ENCODE measurements at places on chromosomes 5 and 9.

DNA sequence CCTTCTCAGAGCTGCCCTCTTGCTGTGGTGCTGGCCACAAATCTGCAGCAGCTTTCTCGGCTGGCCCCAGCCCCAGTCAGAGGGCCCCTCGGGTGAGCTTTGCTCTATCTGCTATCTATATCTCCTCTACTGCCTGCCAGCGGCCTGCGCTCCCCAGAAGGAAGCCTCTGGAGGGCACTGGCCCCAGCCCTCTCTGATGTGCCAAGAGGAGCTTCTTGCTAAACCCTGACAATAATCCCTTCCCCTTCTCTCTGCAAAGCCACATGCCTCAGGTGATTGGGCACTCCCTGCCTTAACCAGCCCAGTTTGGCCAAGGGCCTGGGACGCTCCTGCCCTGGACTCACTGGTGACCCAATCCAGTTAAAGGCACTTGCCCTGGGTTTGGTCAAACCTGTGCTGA, 42.7 kb downstream of the CAMK2A start:
- no peak for DNase-seq

DNA sequence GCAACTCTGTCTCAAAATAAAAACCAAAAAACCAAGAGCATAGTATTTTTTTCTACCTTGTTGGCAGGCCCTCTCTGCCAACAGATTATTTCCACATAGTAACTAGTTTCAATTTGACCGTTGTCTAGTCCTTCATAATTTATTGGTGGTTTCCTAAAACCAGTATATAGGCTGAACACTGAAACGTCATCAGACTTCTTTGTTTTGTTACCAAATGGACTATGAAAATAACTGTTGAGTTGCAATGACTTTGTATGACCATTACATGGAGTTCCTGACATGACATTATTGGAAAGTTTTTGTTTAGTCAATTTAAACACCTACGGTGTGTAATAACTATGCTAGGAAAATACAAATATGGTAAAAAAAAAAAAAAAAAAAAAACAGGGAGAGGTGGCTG, 1.7 kb downstream of the AGGF1 start:
- no peak for DNase-seq

DNA sequence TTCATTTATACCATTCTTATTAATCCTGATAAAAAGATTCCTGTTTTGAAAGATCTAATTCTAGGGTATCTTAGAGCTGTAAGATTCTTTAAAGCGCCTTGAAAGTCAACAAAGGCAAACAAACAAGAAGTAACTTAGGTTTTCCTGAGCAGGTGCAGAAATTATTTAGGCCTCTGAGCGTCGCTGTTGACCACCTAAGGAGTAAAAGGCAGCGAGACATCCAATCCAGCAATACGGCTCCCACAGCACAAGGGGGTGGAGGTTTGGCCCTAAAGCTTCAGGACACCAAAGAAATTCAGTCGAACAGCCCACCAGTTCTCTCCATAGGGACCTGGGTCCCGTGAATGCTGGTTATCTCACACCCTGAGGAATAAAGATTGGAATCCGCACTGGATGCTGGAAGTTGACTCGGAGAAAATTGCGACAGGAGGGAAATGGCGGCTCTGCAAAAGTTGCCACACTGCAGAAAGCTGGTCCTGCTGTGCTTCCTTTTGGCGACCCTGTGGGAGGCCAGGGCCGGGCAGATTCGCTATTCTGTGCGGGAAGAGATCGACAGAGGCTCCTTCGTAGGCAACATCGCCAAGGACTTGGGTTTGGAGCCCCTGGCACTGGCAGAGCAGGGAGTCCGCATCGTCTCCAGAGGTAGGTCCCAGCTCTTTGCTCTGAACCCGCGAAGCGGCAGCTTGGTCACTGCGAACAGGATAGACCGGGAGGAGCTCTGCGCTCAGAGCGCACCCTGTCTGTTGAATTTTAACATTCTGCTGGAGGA, at the start of gene PCDHGA2:
Gene PCDHGA2, plus strand, starts transcription at position 223 of the 769 bp plus-strand sequence.
- DNase-seq, result no peak

DNA sequence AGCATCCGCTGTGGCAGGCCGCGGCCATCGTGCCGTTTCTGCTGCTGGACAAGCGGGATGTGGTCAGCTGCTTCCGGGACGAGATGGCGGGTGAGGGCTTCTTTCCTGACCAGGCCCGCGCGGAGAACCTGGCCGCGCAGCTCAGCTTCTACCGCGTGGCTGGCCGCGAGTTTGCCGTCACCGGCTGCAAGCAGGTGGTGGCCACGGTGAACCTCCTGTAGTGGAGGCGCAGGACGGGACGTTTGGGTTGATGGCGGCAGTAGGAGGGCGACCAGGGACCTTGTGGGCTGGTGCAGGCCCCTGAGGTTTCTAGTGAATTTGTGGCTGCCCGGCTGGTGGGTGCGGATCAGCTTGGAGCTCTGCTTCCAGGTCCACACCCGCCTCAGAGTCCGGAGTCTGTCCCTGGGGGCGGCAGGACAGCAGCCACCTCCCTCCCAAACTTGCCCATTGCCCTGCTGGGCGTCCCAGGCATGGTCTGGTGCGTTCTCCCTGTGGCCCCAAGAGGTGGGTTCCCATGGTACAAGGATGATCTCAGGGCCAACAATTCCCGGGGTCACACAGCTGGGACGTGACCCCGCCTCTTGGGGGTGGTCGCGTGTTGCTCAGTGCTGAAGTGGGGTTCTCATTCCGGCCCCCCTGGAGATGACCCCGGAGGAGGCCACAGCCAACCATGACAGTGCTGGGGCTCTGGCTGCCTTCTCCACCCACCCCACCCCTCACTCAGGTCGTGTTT, 2.4 kb downstream of the TOR4A start:
- no peak for DNase-seq

DNA sequence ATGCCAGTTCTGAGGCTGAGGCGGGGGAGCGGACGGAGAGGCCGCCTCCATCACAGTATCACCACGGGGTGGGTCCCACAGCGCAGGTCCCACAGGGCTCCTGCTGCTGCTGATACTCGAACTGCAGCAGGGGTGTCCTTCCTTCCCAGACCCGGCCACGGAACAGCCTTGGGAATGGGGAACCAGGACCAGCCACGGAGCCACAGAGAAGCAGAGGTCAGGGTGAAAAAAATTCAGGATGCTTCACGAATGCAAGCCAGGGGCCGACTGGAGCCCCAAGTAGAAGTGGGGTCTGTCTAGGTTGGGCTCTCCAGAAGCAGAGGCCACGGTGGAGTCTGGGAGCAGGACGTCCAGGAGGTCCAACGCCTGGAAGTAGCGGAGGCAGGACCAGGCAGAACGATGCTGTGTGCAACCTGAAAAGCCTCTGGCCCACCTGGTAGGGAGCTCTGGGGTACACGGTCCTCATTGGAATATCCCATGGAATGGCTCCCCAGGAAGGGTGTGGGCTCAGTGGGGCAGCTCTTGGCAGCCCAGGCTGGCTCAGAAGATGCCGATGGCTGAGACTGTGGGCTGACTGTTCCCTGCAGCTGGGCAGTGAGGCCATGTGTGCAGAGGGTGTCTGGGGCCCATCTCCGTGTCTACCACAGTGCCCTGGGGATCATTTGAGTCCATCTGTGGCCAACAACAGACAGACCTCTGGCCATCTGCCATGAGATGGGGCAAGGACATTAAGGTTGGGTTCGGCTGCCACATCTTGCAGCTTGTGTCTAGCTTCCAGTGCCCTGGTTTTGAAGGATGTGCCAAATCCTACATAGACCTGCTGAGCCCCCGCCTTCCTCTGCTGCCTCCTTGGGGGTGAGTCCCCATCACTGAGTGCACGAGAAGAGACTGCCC, 66.9 kb upstream of the FCN1 start:
- no peak for DNase-seq

DNA sequence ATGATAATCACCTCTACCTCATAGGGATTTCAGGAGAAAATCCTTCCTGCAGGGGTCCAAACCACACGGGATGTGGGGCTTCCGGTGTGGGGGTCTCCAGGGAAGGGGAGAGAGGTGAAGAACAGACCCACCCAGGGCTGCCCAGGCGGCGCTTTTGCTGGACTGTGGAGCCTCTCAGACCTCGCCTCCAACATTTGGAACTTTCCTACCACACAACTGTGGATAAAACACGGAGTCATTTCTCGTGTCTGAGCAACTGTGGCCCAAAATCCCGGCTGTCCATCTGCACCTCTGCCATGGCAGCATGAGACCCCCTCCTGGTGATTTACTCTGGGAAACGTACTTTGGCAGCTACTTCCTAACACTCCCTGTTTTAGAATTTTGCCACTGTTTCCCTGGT, 307.8 kb upstream of the IRX4 start:
- no peak for DNase-seq

DNA sequence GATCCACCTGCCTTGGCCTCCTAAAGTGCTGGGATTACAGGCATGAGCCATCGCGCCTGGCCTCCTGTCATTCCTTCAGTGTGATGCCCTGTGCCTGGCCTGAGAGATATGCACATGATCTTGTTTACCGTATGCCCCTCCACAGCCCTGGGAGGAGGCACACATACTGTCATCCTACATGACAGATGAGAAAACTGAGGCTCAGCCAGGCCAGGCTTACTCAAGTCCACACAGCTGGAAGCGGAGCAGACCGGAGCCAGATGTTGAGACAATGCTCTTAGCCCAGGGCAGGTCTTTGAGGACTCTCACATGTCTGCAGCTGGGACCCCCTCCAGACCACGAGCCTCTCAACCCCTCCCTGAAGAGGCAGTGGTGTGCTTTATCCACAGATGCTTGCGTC, 38.7 kb upstream of the SH3PXD2B start:
- DNase-seq, result no peak

GRCh38 chr5:112971276-112971675, 5.3 kb upstream of the DCP2 start:
- DNase-seq, result no peak
